Activated CD8-positive, alpha-beta memory T cell treated with anti-CD3 and anti-CD28 coated beads for 1 hour (primary cell): ENCODE measurements at places on chromosomes 6 and 20.
A peak's percentile ranks its signal among the peaks of the same experiment; 100 is the strongest.

GRCh38 chr6:92534109-92534508 lies 885.2 kb downstream of the EPHA7 start:
- no peak for DNase-seq

DNA sequence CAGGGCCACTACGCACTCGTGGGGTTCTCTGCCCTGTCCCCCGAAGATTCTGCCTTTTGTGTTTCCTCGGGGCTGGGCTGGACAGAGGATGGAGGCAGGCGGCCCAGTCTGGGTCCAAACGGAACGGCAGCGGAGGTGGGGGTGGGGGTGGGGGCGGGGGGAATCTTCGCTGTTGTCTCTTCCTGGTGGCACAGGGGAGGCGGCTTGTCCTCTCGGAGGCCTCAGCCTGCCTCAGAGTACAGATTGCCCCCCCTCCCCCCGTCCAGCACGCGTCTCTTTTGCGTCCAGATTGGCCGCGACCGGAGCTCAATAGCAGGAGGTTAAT lies 1.4 kb upstream of the INSM1 start:
- no peak for DNase-seq

DNA sequence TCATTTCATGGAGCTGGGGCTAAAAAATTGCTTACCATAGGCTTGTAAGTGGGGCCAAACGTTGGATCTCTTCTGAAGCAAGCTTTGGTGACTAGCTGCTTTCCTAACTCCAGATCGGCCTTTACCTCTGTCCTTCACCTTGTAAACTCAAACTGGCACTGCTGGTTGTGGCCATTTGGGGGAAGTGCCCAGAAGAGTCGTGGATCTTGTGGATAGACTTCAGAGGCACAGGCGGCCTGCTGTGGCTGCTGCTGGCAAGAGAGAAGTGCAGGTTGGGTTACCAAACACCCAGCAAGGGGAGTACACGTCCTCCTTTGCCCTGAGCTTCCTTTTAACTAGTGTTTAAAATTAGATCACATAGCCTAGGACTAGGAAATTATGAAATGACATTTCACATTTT lies 36.8 kb upstream of the KLHL31 start:
- DNase-seq = no peak

DNA sequence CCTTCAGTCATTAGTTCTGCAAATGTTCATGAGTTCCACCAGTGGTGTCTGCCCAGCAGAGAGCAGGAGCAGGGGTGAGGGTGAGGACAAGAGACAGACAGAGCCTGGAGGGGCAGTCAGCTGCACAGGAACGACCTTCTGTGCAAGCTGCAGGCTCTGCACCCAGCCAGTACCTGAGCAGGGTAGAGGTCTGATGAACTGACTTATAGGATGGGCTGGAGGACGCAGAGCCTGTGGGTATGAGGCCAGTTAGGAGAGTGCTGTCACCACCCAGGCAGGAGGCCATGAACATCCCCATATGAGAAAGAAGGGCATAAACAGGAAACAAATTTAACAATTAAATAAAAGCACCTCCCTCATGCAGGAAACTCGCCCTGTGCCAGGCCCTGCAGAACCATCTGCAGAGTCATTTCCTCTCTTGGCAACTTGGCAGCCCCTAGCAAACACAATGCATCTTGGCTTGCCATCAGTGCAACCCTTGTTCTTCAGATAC lies 17.9 kb downstream of the C6orf15 start:
- no peak for DNase-seq

GRCh38 chr20:5146871-5147592 lies 20.2 kb downstream of the CDS2 start:
- DNase-seq = no peak

DNA sequence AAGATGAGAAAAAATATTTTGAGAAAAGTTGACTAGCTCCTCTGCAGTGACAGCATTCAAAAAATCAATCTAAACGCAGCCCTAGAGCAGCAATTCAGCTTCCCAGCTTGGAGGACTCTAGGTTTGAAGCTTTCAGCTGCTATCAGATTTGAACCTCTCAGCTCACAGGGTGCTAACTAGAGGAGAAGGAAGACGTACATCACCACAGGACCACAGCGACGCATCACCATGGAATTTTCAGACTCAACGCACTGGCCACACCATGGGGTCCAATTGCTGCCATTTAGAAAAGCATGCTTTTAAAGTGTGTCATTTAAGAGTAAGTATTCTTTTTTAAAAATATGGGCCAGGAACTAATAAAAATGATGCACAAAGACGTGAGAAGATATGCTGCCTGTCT lies 45.0 kb upstream of the FUCA2 start:
- no peak for DNase-seq

- DNase-seq = no peak
Observed at GRCh38 chr6:147738516-147739162, 230.1 kb downstream of the SAMD5 start.

GRCh38 chr6:138797806-138798446 lies 2.0 kb downstream of the ECT2L start:
- no peak for DNase-seq

- no peak for DNase-seq
Observed at GRCh38 chr6:95545226-95545625, 32.1 kb upstream of the MANEA start.

DNA sequence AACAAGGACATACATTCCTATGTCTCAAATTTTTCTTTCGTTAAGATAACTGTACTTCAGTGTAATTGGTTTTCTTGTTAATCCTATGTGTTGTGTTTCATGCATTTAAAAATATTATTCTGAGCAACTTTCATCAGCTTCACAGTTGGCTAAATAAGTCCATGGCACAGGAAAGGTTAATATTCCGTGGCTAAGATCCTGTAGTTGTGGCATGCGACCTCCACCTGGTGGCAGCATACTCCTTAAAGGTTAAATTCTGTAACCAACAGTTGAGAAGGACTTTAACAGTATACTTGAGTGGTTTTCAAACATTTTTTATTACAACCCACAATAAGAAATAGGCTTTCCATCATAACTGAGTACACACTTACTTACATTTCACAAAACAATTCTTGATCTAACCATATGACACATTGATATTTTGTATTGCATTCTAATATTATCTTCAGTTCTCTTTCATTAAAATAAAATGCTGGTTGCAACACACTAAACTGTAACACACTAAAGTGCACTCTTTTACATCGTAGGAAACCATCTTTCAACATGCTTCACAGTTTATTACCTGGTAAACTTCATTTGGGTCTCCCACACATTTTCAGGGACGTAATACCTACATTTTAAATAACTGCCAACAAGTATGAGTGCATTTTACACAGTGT lies 118.3 kb downstream of the SLX4IP start:
- peak; percentile 23 for DNase-seq

- DNase-seq = no peak
Observed at GRCh38 chr6:91719414-91719813, 1132.5 kb upstream of the MAP3K7 start.

- DNase-seq = no peak
Observed at GRCh38 chr20:15642109-15642508, 931.1 kb downstream of the KIF16B start.

DNA sequence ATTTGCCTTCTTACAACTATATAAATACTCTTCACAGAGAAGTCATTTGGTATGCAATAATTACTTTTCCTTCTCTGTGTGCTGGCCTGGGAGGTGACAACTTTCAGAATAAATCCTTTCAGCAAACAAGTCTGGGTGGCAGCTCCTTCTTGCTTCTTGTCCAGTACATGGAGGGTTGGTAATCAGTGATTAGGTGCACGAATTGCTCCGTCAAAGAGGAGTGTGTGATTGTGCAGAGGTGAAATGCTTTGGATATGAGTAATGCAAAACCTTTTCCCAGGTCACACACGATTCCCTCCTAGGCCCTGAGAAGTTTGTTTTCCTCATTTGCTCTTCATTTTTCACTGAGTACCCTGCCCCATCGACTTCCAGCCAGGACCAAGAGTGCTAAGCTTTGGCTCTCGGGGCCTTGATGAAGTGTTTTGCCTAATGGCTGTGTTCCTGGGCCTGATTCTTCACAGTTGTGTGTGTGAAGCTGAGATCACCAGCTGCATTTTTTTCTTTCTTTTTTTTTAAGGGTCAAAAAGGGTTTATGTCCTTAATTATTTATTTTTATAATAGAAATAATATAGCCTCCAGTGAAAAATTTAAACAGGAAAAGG lies 216.5 kb downstream of the ZMYND8 start:
- DNase-seq = no peak

GRCh38 chr20:59365611-59366285 lies 65.3 kb downstream of the EDN3 start:
- DNase-seq = no peak

DNA sequence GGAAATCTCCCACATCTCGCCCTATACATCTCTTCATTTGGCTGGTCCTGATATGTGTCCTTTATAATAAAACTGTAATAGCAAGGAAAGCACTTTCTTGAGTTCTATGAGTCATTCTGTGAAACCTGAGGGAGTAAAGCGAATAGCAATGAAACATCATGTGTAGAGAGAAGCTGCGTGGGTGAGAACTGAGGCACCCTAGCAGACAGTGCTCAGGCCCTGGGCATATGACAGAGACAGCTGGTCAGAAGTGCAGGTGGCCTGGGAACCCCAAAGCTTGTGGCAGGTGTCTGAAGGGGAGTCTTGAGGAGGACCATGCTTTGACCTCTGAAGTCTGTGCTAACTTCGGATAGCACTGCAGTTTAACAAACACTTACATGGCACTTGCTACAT lies 1.3 kb upstream of the BLOC1S5 start:
- DNase-seq = no peak

DNA sequence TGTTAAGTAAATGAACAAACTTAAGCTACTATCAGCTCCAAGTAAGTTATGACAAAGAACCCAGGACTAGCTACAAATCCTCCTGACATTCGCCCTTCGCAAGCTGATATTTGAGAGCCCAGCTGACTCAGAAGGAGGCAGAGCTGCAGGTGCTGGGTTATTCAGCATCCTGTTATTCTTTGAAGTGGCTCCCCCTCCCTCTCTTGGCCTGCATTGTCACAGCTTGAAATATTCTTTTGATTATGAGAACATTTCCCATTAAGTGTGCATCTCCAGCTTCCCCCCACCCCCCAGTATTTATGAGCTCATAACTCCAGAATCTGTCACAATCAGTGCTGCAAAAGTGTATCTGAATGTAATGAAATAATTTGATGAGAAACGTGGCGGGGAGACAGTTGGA lies 78.8 kb upstream of the RALY start:
- DNase-seq = peak; percentile 4

- no peak for DNase-seq
Observed at GRCh38 chr6:82507112-82507511, 143.5 kb downstream of the TPBG start.

- DNase-seq = no peak
Observed at GRCh38 chr6:23620911-23621401, 505.1 kb upstream of the NRSN1 start.

- DNase-seq = no peak
Observed at GRCh38 chr6:28606424-28607391, 81.0 kb downstream of the GPX5 start.

- peak; percentile 32 for DNase-seq
Observed at GRCh38 chr20:47317127-47317895, 39.2 kb downstream of the ZMYND8 start.

DNA sequence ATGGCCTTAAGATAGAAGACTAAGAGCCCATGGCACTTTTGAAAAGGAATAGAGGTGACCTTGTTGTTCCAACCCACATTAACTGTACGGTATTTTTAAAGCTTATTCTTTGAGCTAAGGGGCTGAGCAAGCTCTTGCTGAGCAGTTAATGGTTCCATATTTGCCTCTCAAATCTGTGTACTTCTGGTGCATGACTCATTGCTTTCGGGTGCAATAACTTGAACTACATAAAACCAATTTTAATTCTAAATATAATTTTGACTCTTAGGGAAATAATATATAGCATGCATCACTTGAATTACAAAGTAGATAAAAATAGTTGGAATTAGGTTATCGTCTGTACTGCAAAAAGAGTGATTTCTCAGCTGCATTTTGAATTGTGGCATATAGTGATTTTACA lies 348.1 kb upstream of the CITED2 start:
- DNase-seq = no peak

DNA sequence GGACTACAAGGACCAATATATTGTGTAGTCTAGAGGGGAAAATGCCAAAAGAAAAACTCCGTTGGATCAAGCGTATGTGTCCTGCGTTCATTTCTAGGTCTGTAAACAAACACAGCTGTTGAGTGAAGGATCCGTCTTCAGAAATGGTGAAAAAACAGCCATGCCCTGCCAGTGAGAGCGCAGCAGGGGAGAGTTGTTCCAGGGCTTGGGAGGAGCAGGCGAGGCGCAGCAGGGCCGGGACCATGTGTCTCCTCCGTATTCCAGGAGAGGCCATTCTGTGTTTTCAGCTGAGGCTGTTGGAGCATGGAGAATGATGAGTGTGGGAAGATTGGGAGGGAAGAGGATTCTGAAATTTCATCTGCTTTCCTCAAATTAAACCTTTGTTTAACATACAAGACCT lies 38.0 kb downstream of the BMP6 start:
- DNase-seq = no peak

- DNase-seq = no peak
Observed at GRCh38 chr6:134358320-134358719, 40.4 kb upstream of the SGK1 start.

DNA sequence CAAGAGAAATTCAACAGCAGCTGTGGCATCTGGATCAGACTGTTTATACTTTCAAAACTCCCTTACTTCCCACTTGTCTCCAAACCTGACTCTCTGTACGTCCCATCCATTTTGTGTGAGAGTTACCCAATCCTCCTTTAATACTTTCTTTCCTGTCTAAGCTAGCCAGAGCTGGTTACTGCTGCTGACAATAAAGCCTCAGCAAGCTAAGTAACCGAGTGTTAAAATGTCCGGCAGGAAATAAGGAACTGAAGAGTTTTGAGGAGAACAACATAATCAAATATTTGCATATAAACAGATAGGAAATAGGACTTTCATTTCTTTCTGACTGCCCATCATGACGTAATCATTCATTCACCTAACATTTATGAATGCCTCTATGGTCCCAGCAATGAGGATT lies 11.6 kb downstream of the TMEM30A start:
- no peak for DNase-seq

- DNase-seq = no peak
Observed at GRCh38 chr6:10310330-10310653, 104.6 kb downstream of the TFAP2A start.

- no peak for DNase-seq
Observed at GRCh38 chr20:61977419-61977786, 88.3 kb downstream of the TAF4 start.
